Left renal pelvis (tissue), 4 donors: ENCODE measurements at places on chromosomes 11 and 22.

GRCh38 chr22:39498368-39498767, 3.7 kb upstream of the MIEF1 start:
- no peak for DNase-seq

- no peak for DNase-seq
Observed at GRCh38 chr22:26322179-26322905, 106.7 kb upstream of the ASPHD2 start.

GRCh38 chr22:46619830-46620501, at the start of gene GRAMD4:
Gene GRAMD4 (plus strand): TSS chr22:46620386. CDS start chr22:46626800, 6,414 bp downstream.
- no peak for DNase-seq

- DNase-seq = no peak
Observed at GRCh38 chr11:73152086-73152853, 10.2 kb upstream of the FCHSD2 start.

GRCh38 chr11:130168105-130168504, 8.5 kb downstream of the ST14 start:
- DNase-seq = no peak

GRCh38 chr11:111826322-111826950, 44.9 kb downstream of the ALG9 start:
- DNase-seq = no peak

DNA sequence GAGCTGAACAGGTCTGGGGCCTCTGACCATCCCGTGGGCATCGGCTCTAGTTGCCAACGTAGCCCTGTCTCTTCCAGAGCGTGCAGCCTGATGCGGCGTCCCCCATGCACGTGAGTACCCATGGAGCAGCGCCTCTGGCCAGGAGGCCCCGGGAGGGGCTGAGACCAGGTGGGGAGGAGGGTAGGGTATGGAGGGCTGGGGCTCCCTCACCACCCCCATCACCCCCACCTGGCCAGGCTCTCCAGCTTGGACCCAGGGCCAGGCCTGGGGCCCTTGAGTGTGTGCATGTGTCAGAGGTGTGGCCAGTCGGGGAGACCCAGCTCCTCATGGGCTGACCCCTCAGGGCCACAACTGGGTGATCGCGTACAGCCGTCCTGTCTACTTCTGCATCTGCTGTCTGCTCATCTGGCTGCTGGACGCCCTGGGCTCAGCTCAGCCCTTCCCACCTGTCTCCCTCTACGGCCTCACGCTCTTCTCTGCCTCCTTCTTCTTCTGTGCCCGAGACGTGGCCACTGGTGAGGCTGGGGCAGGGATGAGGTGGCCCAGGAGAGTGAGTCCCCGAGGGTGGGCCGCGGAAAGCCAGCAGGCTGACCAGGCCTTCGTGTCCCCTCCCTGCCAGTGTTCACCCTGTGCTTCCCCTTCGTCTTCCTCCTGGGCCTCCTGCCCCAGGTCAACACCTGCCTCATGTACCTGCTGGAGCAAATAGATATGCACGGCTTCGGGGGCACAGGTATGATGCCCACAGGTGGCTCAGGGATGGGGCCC, 8.5 kb downstream of the PCNX3 start:
- DNase-seq = no peak

GRCh38 chr11:113372309-113372708, 15.3 kb upstream of the ANKK1 start:
- DNase-seq = no peak

- DNase-seq = no peak
Observed at GRCh38 chr11:70579316-70579955, 181.1 kb downstream of the CTTN start.
